ENCODE measurements at places on chromosomes 2 and 18.

GRCh38 chr2:223026357-223027110 lies 25.5 kb upstream of the KCNE4 start:
- DNase-seq: no peak

DNA sequence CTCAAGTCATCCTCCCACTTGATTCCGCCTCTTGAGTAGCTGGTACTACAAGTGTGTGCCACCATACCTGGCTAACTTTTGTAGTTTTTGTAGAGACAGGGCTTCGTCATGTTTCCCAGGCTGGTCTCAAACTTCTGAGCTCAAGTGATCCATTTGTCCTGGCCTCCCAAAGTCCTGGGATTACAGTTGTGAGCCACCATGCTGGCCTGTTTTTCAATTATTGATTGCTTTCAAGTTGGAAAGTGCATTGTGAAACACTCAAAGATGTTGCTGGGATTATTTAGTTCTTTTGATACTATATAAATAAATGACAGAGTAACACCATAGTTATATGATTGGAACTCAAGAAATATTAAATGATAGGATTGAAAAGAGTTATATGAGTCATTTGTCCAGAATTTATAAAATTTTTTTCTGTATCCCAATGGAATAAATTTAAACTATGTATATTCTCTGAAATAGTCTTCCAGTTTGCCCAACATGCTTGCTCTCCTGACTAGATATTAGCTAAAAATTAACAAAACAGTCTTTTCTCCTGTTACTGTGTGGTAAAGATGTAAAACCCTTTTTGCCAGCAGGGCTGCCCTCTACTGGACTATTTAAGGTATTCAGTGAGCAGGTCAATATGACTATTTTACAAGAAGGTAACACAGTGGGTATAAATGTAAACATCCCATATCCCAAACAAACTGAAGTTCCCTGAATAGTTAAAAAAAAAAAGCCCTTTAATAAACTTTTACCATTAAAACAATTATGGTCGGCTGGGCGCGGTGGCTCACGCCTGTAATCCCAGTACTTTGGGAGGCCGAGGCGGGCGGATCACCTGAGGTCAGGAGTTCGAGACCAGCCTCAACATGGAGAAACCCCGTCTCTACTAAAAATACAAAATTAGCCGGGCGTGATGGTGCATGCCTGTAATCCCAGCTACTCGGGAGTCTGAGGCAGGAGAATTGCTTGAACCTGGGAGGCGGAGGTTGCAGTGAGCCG lies 42.7 kb downstream of the ACSL3 start:
- DNase-seq: no peak

- DNase-seq: no peak
Observed at GRCh38 chr2:76998152-76998551, 524.0 kb downstream of the LRRTM4 start.

DNA sequence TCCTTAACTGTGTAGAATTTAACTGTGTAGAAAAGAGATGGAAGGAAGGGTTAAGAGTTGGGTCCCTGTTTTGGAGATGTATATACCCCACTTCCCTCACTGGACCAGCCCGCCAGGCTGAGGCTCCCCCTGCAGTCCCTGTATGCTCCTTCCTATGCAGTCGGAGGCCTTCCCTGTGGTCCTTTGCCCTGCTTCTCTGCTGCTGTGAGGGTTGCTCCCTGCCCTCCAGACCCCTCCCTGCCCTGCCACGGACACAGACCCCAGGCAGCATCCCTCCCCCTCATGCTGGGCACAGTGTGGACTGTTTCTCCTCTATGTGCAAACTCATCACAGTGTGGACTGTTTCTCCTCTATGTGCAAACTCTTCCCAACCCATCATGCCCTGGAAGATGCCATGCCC lies 88.7 kb downstream of the TGOLN2 start:
- no peak for DNase-seq

GRCh38 chr2:37330681-37331080 lies 6.0 kb upstream of the PRKD3 start:
- DNase-seq: no peak

Data from dorsolateral prefrontal cortex (tissue), 122 donors.